Aorta (tissue), 5 donors: ENCODE measurements at places on chromosomes 2 and 18. TPM values are rescaled to one million over a fixed set of nuclear protein-coding genes. Genes with fewer than 3 reads are reported as not detected.

GRCh38 chr18:8766559-8767293 is 61.4 kb downstream of the MTCL1 start:
- no peaks in the 10 kb centered on the region for H3K27me3 ChIP-seq
- no peak overlapping the region for H3K4me3 ChIP-seq
- H3K36me3 ChIP-seq = no peaks in the 10 kb centered on the region
- H3K27ac ChIP-seq = no peak overlapping the region
- no peak for DNase-seq

GRCh38 chr2:235725016-235725489 is 231.2 kb downstream of the AGAP1 start:
- H3K27me3 ChIP-seq = no peaks in the 10 kb centered on the region
- H3K27ac ChIP-seq = peak overlapping the region; percentile 28
- no peaks in the 10 kb centered on the region for H3K4me1 ChIP-seq
- H3K36me3 ChIP-seq = no peaks in the 10 kb centered on the region
- no peak overlapping the region for H3K4me3 ChIP-seq

DNA sequence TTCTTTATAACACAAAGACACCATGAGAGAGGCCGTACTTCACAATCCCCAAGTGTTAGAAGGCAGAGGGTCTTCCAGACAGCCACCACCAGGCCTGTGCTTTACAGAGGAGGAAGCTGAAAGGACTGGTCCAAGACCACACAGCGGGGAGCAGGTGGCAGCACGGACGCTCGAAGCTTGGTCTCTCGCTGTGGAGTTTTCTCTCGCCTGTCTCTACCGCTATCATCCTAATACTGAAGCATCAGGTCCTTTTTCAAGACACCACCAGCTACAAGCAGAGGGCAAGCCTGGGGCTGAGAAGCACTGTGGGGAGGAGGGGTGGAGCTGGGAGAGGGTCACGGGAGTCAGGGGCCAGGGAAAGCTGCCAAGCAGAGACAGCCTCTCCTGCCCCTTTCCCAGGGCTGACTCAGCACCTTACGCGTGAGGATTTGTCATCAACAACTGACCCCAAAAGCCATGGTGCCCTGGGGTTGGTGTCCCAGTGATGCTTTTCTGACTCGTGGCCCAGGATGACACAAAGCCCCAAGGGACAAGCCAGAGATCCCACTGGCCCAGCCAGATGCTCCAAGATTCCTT is 31.9 kb upstream of the FOSL2 start:
- no peaks in the 10 kb centered on the region for H3K27me3 ChIP-seq
- no peaks in the 10 kb centered on the region for H3K36me3 ChIP-seq
- no peak overlapping the region for H3K4me3 ChIP-seq

- no peaks in the 10 kb centered on the region for H3K27me3 ChIP-seq
- H3K36me3 ChIP-seq = no peaks in the 10 kb centered on the region
- no peak overlapping the region for H3K27ac ChIP-seq
- H3K4me1 ChIP-seq = no peaks in the 10 kb centered on the region
These were observed 102.7 kb downstream of the TWIST2 start for GRCh38 chr2:238950551-238950950.

DNA sequence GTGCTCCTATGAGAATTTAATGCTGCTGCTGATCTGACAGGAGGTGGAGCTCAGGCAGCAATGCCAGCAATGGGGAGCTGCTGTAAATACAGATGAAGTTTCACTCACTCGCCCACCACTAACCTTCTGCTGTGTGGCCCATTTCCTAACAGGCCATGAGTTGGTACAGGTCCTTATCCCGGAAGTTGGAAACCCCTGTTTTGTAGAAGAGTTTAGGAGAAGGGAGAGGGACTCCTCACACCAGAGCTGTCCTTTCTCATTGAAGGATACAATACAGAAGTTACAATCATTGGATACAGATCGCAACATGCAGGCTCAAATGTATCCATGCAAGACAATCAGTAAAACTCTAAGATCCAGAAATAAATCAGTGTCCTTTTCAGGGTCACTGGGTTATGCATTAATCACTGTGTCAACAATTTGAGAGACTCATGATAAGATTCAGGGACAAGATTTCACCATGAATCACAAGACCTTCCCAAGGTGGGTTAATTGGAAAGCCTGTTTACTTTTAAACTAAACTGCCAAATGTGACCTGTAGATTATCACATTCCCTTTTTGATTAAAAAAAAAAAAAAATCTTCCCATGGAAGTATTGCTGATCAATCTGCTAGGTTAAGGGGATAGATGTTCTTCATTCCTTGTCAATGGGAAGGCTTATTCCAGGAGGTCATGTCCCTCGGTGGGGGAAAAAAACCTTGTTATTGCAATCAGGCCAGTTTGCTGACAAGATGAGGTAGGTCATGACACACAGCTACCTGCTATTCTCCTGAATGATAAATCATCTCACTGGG is 97.2 kb downstream of the SP100 start:
- no peaks in the 10 kb centered on the region for H3K27me3 ChIP-seq
- no peaks in the 10 kb centered on the region for H3K4me1 ChIP-seq
- H3K4me3 ChIP-seq = no peak overlapping the region
- DNase-seq = no peak
- H3K36me3 ChIP-seq = peaks cover 3% of the 10 kb centered on the region
- H3K27ac ChIP-seq = no peak overlapping the region

GRCh38 chr2:133680343-133681049 is 112.2 kb upstream of the NCKAP5 start:
- peaks cover under 1% of the 10 kb centered on the region for H3K4me1 ChIP-seq
- H3K27ac ChIP-seq = no peak overlapping the region
- H3K4me3 ChIP-seq = no peak overlapping the region
- no peaks in the 10 kb centered on the region for H3K27me3 ChIP-seq
- DNase-seq = no peak

- H3K36me3 ChIP-seq = no peaks in the 10 kb centered on the region
- H3K4me3 ChIP-seq = no peak overlapping the region
- H3K27me3 ChIP-seq = no peaks in the 10 kb centered on the region
These were observed 108.4 kb downstream of the TACR1 start for GRCh38 chr2:75090770-75091515.

The C2orf66 gene
- total RNA-seq = 0.30 TPM

The SPP2 gene
- not detected for total RNA-seq
